ENCODE measurements at places on chromosomes 2 and 18. TPM values are rescaled to one million over a fixed set of nuclear protein-coding genes. Genes with fewer than 3 reads are reported as not detected.

LONRF2 gene
- 188 TPM for total RNA-seq

IL18RAP gene
- total RNA-seq, result 0.29 TPM

SGO2 gene
- total RNA-seq, result 12.5 TPM

RAB27B gene
- total RNA-seq, result 2.3 TPM

FOXI3 gene
- total RNA-seq, result 0.14 TPM

ROCK1 gene
- 25.6 TPM for total RNA-seq

POU3F3 gene
- not detected for total RNA-seq

CCDC142 gene
- total RNA-seq, result 31.0 TPM

CERKL gene
- not detected for total RNA-seq

WNT10A gene
- total RNA-seq, result not detected

CAPN14 gene
- total RNA-seq, result 0.14 TPM

MC2R gene
- not detected for total RNA-seq

FAP gene
- total RNA-seq, result 21.2 TPM

HTR2B gene
- 2.9 TPM for total RNA-seq

RNF181 gene
- total RNA-seq, result 97.8 TPM

CHN1 gene
- 11.8 TPM for total RNA-seq

CDH19 gene
- total RNA-seq, result 1.8 TPM

PRKAG3 gene
- not detected for total RNA-seq

CD226 gene
- total RNA-seq, result 5.5 TPM

FAM124B gene
- 7.9 TPM for total RNA-seq

Measured in uterus (tissue), 4 donors.